ENCODE measurements at places on chromosomes 5 and 9. TPM values are rescaled to one million over a fixed set of nuclear protein-coding genes. Genes with fewer than 3 reads are reported as not detected.

DCAF12 gene
- 25.6 TPM for total RNA-seq

ROR2 gene
- total RNA-seq: 65.1 TPM

ORM2 gene
- not detected for total RNA-seq

PLAC8L1 gene
- not detected for total RNA-seq

TOR4A gene
- 5.3 TPM for total RNA-seq

CDKN2B-AS1 gene
- total RNA-seq: 1.2 TPM

SH3RF2 gene
- not detected for total RNA-seq

SARDH gene
- total RNA-seq: 16.3 TPM

TAF11L10 gene
- total RNA-seq: not detected

TSSK1B gene
- 0.12 TPM for total RNA-seq

PCDHAC2 gene
- 0.12 TPM for total RNA-seq

NMUR2 gene
- not detected for total RNA-seq

FABP6 gene
- total RNA-seq: not detected

CDX1 gene
- not detected for total RNA-seq

IFNA2 gene
- not detected for total RNA-seq

C9orf50 gene
- total RNA-seq: 0.12 TPM

CYSRT1 gene
- 1.4 TPM for total RNA-seq

GPR21 gene
- 0.19 TPM for total RNA-seq

GIN1 gene
- 2.4 TPM for total RNA-seq

ZNF483 gene
- total RNA-seq: 0.68 TPM

CBY3 gene
- total RNA-seq: not detected

PCDHGA11 gene
- total RNA-seq: 18.8 TPM

SPATA31E1 gene
- total RNA-seq: not detected

KCNV2 gene
- not detected for total RNA-seq

BICD2 gene
- total RNA-seq: 27.2 TPM

POC5 gene
- total RNA-seq: 4.8 TPM

HAUS6 gene
- total RNA-seq: 6.1 TPM

ECSCR gene
- 2.1 TPM for total RNA-seq

CCDC192 gene
- total RNA-seq: not detected

PPP2R2B gene
- not detected for total RNA-seq

FCN1 gene
- total RNA-seq: not detected

PALM2AKAP2 gene
- total RNA-seq: 9.4 TPM

All from cardiac ventricle fibroblast (primary cell).